Activated CD4-positive, CD25-positive, alpha-beta regulatory T cell treated with anti-CD3 and anti-CD28 coated beads, Interleukin-2, amount 50 U/mL, for 16 hours (primary cell): ENCODE measurements at places on chromosomes 5 and 9.

DNA sequence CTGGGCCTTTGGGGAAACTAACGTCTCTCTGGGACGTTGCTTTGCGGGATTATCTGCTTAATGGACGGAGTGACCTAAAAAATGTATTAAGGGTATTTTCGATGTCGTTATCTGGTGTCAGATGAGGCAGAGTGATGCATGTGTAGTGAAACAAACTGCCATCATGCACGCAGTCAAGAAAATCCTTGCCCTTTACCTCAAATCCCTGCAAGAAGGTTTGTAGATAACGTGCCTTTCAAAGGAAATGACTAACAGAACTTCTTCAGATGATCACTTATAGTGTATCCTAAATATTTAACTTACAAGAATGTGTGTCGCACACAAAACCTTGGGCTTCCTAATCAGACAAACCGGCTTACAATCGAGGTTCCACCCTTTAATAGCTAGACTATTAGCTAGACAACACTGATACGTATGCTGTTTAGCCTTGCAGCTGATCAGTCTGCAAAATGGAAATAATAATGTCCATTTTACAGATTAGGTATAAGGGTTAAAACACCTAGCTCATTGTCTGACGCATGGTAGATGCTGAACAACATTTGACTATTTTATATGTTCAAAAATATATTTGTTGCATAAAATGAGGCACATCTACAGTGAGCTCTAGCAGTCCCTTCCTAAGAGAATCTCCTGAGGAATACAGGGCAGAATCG lies 541 bp upstream of the TBCA start:
- no peak for DNase-seq

GRCh38 chr5:141508440-141508797 lies 19.5 kb downstream of the PCDHGC5 start:
- no peak for DNase-seq

- DNase-seq, result no peak
Measured at GRCh38 chr5:139204196-139204595, 6.0 kb upstream of the SIL1 start.

GRCh38 chr5:102834438-102834964 lies 79.4 kb downstream of the PAM start:
- DNase-seq, result no peak

DNA sequence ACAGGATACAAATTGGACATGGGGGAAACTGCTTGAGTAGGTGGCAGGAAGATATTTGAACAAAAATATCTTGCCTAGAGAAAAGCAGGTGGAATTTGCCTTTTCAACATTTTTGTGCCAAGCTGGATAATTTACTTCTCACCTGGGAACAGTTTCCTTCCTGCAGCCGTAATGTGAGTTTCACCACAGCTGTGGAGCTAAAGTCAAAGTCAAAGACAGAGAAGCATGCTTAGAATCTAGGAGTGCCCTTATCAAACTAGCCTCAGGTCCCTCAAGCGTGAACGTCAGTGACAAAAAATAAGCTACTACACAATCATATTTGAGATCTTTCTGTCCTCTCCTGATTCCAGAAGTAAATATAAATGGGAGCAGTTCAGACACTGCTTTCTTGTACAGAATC lies 588.9 kb downstream of the MAT2B start:
- no peak for DNase-seq

DNA sequence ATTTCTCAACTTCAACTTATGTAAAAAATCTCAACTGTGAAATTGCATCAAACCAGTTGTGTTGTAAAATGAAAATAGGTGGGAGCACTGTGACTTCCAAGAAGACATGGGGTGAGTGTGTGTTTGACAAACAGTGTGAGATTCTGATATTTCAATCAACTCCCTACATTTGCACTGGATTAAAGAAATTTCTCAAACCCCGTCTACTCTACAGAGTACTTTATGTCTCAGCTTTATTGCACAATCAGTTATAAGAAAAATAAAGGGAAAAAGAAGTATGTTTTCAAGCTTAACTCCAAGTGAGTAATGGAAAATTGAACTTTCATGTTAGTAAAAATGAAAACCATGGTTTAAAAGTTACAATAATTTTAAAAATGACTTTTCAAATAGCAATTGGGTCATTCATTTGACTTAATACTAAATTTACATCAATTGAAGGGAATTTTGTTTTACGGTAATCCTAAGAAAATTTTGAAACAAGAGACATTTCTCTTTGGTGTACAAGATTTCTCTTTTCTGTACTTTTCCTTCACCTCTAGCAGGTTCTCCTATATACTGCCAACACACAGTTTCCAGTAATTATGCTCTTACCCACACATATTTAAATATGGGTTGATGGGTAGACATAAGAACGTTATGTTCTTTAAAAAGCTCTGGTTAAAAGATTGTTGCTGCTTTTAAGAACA lies 80.3 kb downstream of the CDO1 start:
- DNase-seq, result no peak

- DNase-seq, result no peak
Measured at GRCh38 chr5:116395226-116395625, 179.4 kb downstream of the SEMA6A start.

GRCh38 chr5:96648023-96648422 lies 14.2 kb upstream of the CAST start:
- no peak for DNase-seq

GRCh38 chr5:104800440-104801048 lies 1238.0 kb upstream of the NUDT12 start:
- no peak for DNase-seq

GRCh38 chr5:108919591-108920326 lies 172.1 kb downstream of the FER start:
- no peak for DNase-seq

DNA sequence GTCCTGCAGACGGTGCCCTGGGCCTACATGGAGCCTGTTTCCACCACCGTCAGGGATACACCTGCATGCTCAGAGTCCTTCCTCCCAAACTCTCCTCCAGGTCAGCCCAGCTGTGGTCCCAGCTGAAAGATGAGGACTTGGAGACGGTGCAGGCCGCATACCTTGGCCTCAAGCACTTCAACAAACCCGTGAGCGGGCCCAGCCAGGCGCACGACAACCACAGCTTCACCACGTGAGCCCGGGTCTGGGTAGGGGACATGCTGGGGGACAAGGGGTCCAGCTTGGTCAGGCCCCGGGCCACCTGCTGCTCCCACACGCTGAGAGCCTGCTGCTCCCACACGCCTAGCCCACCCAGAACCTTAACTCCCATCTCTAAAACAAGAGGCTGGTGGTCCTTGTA lies 16.6 kb upstream of the CARD19 start:
- DNase-seq, result no peak

DNA sequence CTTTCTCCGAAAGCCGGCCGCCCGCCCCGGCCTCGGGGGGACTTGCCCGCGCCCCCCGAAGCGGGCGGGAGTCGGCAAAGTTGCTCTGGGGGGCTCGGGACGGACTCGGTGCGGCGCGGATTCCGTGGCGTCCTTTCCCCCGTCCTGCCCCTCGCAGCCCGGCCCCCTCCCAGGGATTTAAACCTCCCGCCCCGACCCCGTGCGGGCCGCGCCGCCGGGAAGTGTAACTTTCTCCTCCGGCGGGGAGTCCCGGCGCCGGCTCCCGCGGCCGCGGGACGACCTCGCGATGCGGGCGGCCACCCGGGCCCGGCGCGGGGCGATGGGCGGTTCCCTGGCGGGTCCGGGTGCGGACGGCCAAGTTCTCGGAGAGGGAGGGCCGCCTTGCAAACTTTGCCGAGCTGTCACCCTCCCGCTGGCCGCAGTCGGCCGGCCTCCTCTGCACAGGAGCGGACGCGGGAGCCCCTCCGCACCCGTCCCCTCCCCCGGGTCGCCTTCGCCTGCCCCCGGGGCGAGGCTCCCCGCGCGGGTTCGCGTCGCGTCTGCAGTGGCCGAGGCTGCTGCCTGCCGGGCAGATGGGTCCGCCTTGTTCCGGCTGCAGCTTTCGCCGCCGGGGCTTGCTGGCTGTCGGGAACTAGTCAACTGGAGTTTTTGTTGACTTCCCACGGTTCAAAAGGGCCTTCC lies 732 bp downstream of the PBX3 start:
- no peak for DNase-seq

GRCh38 chr5:141485321-141486055 lies 658 bp downstream of the PCDHGC4 start:
- no peak for DNase-seq

DNA sequence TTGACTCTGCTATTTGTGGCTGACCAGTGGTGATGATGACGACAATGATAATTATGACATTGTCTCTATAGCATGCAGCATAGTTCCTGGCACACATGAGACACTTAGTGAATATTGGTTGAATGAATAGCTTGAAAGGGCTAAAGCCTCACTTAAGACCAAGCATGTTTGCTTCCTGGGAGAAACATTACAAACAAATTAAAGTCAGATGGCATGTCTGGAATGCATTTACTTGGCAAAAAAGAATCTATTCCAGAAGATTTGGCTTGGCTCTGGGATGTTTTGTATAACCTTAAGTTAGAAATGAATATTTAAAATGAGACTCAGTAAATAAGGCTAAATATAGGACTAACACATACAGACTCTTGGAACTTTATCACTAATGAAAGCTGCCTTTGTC lies 21.6 kb downstream of the GAS1 start:
- no peak for DNase-seq
